ENCODE measurements at places on chromosomes 1 and 21. TPM values are rescaled to one million over a fixed set of nuclear protein-coding genes. Genes with fewer than 3 reads are reported as not detected.

Gene FUBP1
- total RNA-seq: 220 TPM

Gene LRRIQ3
- total RNA-seq: 1.4 TPM

Gene KRTAP11-1
- total RNA-seq: not detected

DNA sequence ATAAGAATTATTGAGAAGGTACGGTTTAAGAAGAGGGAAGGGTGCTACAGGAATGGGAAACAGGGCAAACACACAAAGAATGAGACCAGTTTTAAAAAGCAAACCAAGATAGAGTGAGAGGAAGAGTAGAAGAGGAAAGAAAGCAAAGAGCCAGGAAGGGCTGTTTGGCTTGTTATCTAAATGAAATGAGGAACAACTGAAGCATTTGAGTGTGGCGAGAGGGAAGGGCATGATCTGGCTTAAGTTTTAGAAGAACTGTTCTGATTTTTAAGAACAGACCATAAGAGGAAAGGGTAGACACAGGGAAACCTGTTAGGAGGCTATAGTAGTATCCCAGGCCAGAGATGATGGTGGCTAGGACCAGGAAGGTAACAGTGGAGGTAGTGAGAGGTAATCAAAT is 73.8 kb downstream of the TUT4 start:
- H3K36me3 ChIP-seq: peaks cover 16% of the 10 kb centered on the region
- no peak overlapping the region for H3K27ac ChIP-seq
- DNase-seq: no peak

- no peak overlapping the region for H3K27ac ChIP-seq
- DNase-seq: no peak
- H3K27me3 ChIP-seq: peaks cover 43% of the 10 kb centered on the region
- peaks cover 4% of the 10 kb centered on the region for H3K4me1 ChIP-seq
- H3K36me3 ChIP-seq: no peaks in the 10 kb centered on the region
Observed at GRCh38 chr1:27000817-27001460, 7.4 kb downstream of the TRNP1 start.

DNA sequence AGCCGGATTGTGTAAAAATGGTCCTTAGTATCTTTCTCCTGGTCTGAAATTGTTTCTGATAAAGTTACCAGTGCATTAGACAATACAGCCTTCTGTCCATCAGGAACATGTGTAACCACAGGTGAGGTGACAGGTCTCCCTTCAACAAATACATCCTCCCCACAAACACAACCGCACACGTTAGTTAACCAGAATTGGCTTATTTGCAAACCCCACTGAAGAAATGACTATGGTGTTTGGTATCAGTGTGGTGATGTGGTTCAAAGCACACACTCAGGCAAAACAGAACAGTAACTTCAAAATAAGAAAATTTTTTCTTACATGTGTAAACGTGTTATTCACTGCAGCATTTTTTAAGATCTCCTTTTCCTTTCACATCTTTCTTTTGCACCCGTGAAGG is 517.2 kb upstream of the NR5A2 start:
- peaks cover 7% of the 10 kb centered on the region for H3K4me1 ChIP-seq
- no peak overlapping the region for H3K4me3 ChIP-seq
- DNase-seq: no peak
- no peaks in the 10 kb centered on the region for H3K36me3 ChIP-seq
- peaks cover 36% of the 10 kb centered on the region for H3K27me3 ChIP-seq
- no peak overlapping the region for H3K27ac ChIP-seq

DNA sequence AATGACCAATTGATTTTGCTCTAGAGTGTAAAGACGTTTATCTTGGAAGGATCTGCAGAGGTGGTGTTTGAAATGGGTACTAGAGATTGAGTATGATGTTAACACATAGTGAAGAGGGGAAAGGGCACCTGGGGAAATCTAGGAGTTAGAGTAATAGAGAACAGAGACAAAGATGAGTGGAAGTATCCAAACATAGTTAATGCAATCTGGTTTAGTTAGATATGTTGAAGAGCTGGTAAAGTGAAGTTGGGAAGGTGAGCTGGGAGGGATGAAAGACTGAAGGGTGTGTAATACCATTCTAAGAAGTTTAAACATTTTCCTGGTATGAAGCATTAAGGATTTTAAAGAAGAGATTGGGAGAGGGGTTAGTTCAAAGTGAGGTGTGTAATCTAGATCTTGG is 11.0 kb downstream of the XPR1 start:
- DNase-seq: no peak
- H3K4me3 ChIP-seq: no peak overlapping the region
- no peak overlapping the region for H3K27ac ChIP-seq
- no peaks in the 10 kb centered on the region for H3K27me3 ChIP-seq
